ENCODE measurements at places on chromosomes 13 and 19. TPM values are rescaled to one million over a fixed set of nuclear protein-coding genes. Genes with fewer than 3 reads are reported as not detected.

The CACNA1A gene
- 0.29 TPM for total RNA-seq

The KLK2 gene
- total RNA-seq: not detected

The SULT2A1 gene
- not detected for total RNA-seq

The C1QTNF9B gene
- not detected for total RNA-seq

The APC2 gene
- not detected for total RNA-seq

The SYDE1 gene
- total RNA-seq: 11.5 TPM

The SLC17A7 gene
- total RNA-seq: 0.37 TPM

The HIPK4 gene
- 1.0 TPM for total RNA-seq

The C13orf42 gene
- total RNA-seq: not detected

The NR2F6 gene
- total RNA-seq: 60.4 TPM

The ZIC2 gene
- total RNA-seq: not detected

The NBEA gene
- total RNA-seq: 5.3 TPM

The CCDC169 gene
- not detected for total RNA-seq

The F10 gene
- 7.3 TPM for total RNA-seq

The LILRB5 gene
- total RNA-seq: 14.4 TPM

The ZNF610 gene
- total RNA-seq: 2.3 TPM
